MM.1S (cell line): ENCODE measurements at places on chromosomes 3 and 15.

GRCh38 chr3:50587373-50587772, 18.1 kb downstream of the HEMK1 start:
- no peak for DNase-seq

GRCh38 chr15:47717036-47717612, at the start of gene SEMA6D:
Gene SEMA6D (plus strand): TSS chr15:47717505. CDS start chr15:47759799, 42,294 bp downstream.
- peak; percentile 22 for DNase-seq

DNA sequence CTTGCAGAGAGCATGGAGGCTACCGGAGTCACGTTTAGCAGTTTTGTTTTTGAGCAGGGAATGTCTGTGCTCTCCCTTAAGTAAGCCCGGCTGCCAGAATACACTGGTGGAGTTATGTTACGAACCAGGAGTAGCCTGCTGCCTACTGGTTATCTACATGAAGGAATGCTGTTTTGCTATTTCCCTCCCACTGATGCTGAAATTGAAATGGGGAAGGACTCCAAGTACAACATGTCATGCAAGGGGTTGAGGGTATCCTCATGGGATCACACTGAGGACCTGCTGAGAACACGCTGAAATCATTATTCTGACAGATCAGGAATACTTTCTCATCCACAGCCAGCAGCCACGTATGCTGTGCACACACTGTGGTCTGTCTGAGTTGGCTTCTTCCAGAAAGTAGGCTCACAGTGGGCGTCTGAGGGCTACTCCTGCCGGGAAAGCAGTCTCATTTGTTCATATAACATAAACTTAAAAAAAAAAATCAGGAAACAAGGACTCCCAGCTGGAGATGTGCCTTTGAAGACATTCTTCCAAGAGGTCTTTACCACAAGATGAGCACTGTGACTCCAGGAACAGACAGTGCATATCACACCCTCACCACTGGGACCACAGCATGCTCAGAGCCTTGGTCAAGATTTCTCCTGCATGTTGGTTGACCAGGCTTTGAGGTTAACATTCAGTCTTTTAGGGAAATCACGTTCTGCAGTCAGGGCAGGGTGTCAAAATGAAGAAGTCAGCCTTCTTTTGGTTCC, 300.4 kb upstream of the RASGRP1 start:
- DNase-seq = no peak

DNA sequence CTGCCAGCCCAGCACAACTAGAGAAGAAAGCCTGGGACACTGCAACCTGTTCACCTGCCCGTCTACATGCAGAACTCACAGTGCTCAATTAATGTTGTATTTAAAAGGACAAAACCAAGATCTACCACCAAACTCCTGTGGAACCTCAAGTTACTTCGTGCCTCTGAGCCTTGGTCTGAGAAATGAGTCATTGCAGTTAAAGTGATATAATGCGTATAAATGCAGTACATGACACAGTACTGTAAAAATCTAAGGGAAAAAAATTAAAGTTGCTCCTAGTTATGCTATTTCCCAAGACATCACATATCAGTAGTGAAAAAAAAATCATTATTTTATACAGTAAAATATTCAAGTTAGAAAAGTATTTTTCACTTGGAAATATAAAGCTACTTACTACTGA, 138.9 kb downstream of the ZIC4 start:
- no peak for DNase-seq

DNA sequence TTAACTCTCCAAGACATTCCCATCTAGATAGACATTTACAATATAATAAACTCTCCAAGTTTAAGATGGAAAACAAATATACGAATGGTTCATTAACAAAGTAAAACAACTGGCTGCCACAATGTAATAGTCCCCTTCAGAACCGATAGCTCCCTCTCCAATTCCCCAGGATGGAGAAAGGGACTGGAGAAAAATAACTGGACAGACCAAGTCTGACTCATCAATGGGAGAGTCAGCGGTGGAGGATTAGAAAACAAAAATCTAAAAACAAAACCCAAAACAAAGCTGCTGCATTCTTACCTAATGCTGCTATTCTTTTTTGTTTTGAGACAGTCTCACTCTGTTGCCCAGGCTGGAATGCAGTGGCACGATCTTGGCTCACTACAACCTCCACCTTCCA, 468.1 kb downstream of the SHQ1 start:
- no peak for DNase-seq

- no peak for DNase-seq
Measured at GRCh38 chr15:97761110-97761509, 199.4 kb upstream of the ARRDC4 start.

DNA sequence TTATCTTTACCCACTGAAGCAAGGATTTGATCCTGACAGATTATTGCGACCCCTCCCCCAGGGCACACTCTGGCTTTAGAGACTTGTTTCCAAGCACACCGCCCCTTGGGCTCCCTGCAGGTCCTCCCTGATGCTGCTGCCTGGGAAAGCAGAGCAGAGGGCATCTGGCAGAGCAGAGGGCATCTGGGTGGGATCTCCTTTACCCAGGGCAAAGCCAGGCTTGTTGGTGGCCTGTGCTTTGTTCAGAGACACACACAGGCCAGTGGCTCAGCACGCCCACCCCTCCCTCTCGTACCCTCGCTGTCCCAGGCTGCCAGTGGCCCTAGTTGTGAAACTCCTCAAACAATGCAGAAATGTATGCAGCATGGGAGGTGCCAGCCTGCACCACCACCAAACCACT, 4.8 kb downstream of the KLF13 start:
- no peak for DNase-seq

- DNase-seq = peak; percentile 22
Measured at GRCh38 chr3:136883967-136884720, 22.1 kb downstream of the NCK1 start.

- no peak for DNase-seq
Measured at GRCh38 chr3:193816656-193817311, 223.8 kb downstream of the OPA1 start.

- DNase-seq = no peak
Measured at GRCh38 chr15:33314069-33314468, 3.3 kb downstream of the RYR3 start.

DNA sequence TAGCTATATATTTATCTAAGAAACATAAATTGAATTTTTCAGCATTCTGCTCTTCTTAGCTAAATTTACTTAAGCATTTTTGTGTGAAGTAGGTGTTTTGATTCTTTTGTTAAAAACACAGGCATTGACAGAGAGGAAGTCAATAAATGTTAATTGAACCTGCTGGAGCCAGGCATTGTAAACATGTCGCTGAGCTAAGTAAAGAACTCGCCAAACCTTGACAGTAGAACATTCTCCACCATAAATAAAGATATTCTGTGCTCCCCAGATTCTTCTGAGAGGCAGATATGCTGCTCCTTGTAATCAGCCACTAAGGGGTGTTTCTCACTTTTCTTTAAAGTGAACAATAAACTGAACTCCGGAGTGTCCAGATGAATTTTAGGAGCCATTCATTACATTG, 38.4 kb downstream of the SYNM start:
- DNase-seq = no peak

GRCh38 chr15:74674161-74674560, 21.7 kb downstream of the EDC3 start:
- DNase-seq = no peak

GRCh38 chr3:128568602-128569490, 75.8 kb upstream of the GATA2 start:
- DNase-seq = no peak

GRCh38 chr3:172135185-172135584, 95.8 kb downstream of the FNDC3B start:
- DNase-seq = no peak

- DNase-seq = no peak
Measured at GRCh38 chr3:110894574-110894973, 177.0 kb upstream of the NECTIN3 start.

GRCh38 chr15:98625614-98626013, 22.7 kb upstream of the IGF1R start:
- DNase-seq = no peak

- DNase-seq = no peak
Measured at GRCh38 chr3:67090474-67090873, 92.4 kb downstream of the KBTBD8 start.

GRCh38 chr3:120357807-120358206, 8.7 kb upstream of the LRRC58 start:
- peak; percentile 12 for DNase-seq

- DNase-seq = no peak
Measured at GRCh38 chr15:31086344-31086743, 15.2 kb downstream of the TRPM1 start.

DNA sequence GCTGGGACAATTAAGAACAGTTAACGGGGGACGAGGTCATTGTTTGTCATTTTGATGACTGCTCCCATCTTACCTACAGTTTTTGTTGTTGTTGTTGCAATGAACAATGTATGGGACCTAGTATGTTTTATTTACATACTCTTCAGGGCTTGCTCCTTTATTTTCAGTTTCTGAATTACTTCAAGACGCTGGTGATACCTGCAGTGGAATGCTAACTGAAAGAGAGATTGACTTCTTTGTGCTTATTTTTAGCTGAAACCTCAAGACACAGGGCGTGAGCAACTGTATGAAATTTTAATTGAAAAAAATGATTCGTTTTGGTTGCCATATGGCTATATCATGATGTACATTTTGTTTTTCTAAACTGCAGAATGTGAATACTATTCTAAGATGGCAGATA, 297.9 kb downstream of the EDEM1 start:
- peak; percentile 59 for DNase-seq

DNA sequence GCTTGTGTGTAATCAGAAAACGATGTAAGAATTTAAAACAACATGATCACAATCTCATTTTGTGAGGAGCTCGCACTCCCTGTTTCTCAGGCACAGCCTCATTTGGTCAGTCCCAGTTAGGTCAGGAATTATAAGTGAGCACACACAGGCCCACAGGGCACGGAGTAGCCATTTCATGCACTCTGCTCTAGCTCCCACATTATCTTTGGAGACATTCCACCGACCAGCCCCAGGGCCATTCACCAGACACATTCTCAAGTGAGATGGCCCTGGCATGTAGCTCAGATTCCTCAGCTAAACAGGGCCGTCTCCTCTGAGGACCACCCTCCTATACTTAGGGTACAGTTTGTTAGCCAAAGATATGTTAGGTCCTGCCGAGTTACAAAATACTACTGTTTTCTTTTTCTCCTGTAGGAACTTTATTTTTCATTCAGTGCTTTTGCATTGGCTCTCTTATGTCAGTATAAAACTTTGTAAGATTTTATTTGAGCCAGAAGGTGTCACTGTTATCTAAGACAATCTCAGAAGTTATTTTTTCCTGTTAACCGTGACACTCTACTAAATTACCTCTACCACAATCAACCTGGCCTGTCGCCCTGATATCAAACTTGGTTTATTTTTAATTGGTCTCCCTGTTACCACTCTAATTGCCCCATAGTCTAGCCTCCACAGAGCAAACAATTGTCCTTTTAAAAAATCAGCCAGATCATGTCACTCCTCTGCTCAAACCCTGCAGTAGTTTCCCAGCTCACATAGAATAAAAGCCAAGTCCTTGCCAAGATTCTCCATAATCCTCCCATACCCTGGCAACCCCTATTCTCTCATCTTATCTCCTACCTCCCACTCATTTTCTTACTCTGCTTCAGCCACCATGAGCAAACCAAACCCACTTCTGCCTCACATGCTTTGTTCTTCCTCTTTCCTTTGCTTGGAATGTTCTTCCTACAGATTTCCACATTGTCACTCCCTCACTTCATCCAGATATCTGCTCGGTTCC, 105.7 kb downstream of the PPP2R3A start:
- peak; percentile 19 for DNase-seq

DNA sequence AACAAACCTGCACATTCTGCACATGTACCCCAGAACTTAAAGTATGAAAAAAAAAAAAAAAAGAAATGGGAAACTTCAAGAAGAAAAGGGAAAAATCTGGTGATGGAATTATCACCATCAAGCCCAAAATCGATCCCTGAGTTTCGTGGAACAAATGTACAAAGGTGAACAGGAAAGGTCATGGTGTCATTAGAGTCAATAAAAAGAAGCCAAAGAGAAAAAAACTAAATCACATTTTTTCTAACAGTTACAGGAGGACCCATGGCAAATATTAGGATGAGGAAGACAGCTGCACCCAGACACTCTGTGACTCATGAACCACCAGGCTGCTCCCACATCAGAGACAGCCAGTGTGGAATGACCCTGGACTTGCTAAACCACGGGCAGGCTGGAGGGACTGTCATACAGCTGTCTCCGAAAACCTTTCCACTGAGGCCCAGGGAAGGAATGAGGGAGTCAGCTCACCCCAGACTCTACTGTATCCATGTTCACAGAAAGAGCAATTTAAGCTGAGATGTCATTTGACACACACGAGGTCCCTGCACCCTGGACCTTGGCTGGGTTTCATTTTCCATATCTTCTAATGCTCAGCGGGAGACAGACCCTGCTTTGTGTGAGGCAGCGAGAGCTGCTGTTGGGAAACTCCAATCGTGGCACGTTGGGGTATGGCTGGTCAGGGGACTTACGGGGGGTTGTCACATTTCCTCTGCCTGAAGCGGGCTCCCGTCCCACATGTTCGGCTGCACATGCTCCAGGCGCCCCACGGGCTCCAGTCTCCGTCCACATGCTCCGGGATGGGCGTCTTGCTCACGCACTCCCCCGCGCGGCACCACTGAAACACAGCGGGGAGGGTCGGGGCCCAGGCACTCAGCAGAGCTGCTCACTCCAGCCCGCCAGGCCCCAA, 210.2 kb downstream of the ADAMTS17 start:
- peak; percentile 55 for DNase-seq

DNA sequence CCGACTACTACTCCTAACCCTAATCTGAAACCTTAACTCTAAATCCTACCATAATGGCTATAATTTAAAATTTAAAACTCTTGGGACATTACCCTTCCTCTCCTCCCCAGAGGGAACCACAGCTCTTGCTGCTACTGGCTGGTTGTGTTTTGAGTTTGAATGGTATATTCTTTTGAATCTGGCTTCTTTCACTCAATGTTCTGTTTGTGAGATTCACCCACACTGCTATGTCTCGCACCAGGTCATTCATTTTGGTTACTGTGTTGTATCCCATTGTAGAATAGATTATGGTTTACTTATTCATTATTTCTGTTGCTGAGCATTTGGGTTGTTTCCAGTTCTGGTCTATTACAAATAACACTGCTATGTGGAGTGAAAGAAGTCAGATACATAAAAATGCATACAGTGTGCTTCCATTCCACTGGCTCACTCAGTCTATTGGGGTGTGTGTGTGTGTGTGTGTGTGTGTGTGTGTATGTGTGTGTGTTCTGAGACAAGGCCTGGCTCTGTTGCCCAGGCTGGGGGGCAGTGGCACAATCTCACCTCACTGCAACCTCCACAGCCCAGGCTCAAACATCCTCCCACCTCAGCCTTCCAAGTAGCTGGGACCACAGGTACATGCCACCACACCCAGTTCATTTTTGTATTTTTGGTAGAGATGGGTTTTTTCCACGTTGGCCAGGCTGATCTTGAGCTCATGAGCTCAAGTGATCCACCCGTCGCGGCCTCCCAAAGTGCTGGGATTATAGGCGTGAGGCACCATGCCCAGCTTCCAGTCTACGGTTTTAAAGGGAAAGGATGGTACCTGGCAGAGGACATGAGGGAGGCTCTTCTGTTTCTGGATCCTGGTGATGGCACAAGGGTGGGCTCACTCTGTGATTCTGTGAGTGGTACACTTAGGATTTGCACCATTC, 19.2 kb upstream of the SYNM start:
- DNase-seq = no peak
